ENCODE measurements at places on chromosomes 5 and 9. TPM values are rescaled to one million over a fixed set of nuclear protein-coding genes. Genes with fewer than 3 reads are reported as not detected.

- no peak for DNase-seq
These were observed 4.0 kb upstream of the MEGF9 start for GRCh38 chr9:120718316-120718715.

The IL31RA gene
- total RNA-seq: 1.3 TPM

- no peak for DNase-seq
These were observed 232.5 kb downstream of the PJA2 start for GRCh38 chr5:109177227-109177626.

DNA sequence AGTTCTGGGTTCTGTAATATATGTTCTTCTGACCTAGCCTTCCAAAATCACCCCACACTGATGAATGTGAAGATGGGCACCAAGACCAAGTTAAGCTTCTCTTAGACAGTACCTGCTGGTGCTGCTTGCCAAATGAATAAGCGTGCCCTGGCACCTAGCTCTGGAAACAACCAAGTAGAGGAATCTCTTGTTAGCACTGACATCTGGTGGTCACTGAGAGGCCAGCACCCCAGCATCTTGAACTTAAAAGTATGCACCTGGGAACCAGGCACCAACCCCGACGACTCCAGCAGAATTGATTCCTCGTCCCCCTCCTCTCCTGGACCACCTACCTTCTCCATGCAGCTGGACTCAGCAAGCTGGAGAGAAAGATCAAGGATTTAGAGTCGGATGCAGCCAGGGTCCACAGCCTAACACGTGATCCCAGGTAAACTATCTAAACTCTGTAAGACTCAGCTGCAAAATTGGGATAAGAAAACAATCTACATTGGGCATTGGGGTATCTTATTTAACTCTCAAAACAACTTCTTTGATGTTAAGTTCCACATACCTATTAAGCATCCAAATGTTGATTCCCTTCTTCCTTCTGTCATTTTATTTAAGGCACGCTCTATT lies 89.8 kb downstream of the SLC1A3 start:
- DNase-seq: no peak

GRCh38 chr9:101458963-101459631 lies 23.5 kb upstream of the ALDOB start:
- DNase-seq: no peak

DNA sequence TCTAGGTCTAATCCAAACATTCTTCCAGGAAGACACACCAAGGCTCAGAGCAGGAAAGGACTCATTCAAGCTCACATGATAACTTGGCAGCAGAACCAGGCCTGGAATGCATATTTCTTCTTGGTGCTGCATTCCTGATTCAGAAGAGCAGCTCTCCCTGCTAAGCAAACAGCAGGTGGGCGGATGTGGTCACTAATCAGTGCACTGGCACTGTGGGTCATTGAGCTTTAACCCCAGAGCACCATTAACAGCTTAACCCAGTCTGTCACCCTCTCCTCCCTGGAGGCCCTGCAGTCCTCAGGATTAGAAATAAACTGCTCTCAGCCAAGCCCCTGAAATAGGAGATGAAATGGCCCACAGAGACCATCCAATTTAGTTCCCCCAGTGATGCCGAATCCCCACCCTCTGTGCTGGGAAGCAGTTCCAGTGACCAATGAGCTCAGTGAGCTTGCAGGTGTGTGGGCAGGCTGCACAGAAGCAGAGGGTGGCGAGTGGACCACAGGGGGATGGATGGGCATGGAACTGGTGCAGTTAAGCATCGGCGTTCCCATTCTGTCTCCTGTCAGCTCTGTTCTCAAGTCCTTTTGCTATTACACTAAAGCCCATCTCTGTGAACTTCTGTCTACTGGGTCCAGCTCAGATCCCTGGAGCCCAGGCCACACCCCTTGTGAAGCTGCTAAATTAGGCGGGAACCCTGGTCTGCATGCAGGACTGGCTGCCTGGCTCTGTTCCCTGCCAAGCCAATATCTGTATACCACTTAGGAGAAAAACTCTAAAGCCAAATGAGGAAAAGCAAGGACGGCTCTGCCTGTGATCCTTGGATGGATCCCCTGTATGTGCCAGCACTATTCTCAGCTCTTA lies 16.6 kb upstream of the MEGF9 start:
- no peak for DNase-seq

DNA sequence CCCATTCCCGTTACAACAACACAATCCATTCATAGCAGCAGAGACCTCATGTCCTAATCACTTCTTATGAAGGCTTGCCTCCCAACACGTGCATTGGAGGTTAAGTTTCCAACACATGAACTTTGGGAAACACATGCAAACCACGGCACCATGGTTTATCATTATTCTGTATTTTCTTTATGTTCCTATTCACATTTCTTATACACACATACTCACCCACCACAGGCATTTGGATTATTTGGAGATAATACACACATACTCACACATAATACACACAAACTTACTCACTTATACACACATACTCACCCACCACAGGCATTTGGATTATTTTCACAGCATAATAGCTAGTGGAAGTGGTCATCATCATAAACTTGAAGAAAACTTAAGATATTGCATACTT lies 75.6 kb downstream of the C7 start:
- no peak for DNase-seq
